ENCODE measurements at places on chromosomes 3 and 15. TPM values are rescaled to one million over a fixed set of nuclear protein-coding genes. Genes with fewer than 3 reads are reported as not detected.

GRCh38 chr3:116863822-116864589 is 154.4 kb downstream of the TUSC7 start:
- no peak for DNase-seq

GRCh38 chr15:29945943-29946596 is 123.8 kb upstream of the TJP1 start:
- DNase-seq = no peak

GRCh38 chr3:187242900-187243299 is 45.6 kb downstream of the RTP1 start:
- DNase-seq = no peak

Gene CYP8B1
- total RNA-seq = not detected

DNA sequence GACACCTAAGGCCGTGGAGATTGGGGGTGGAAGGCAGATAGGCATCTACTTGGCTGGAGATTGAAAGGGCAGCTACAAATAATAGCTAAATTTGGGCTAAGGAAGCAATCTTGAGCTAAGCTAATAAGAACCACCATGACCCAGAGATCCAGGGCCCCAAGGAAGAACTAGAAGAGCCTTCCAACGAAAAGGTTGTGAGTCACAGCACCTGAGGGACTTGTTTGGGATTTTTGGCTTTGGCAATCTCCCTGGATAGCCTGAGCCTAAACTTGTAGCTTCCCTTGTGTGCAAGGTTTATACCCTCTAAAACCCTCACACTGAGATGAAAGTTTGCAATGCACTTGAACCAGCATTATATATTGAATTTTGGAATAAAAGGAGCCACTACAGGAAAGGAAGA is 364.0 kb upstream of the IL12A start:
- no peak for DNase-seq

Gene GOLGA8O
- total RNA-seq = 2.0 TPM

- DNase-seq = no peak
Observed at GRCh38 chr15:31034152-31034551, 42.7 kb upstream of the MTMR10 start.

DNA sequence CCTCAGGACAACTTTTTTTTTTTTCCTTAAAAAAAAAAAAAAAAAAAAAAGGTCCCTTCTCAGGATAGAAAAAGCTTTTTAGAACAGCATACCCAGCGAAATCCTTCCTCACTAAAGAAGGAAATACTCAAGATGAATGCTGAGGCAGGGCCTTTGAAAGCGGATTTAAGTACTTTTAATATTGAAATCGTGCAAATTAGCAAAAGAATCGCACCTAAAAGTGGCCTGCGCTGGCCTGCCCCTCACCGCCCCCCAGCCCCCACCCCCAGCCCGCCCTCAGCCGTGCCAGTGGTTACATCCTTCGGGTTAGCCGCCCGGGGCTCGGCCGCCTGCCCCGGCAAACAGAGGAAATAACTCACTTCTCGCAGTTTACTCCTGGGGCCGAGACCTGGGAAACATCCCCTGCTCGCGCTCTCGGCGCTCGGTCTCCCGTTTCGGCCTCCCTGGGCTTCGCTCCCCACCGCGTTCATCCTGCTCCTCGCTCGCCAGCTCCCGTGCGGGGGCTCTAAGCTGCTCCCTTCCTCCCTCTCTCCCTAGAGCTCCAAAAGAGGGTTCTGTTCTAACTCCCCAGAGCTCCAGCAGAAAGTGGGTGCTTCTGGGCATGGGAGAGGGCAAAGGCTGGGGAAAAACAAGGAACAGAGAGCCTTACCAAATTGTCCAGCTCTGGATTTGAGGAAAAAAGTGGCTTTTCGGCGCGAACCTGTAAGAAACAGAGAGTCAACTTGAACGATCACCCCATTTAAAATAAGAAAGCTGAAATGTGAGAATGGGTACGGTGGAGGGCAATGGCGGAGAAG is 5.2 kb downstream of the MEIS2 start:
- peak; percentile 58 for DNase-seq

DNA sequence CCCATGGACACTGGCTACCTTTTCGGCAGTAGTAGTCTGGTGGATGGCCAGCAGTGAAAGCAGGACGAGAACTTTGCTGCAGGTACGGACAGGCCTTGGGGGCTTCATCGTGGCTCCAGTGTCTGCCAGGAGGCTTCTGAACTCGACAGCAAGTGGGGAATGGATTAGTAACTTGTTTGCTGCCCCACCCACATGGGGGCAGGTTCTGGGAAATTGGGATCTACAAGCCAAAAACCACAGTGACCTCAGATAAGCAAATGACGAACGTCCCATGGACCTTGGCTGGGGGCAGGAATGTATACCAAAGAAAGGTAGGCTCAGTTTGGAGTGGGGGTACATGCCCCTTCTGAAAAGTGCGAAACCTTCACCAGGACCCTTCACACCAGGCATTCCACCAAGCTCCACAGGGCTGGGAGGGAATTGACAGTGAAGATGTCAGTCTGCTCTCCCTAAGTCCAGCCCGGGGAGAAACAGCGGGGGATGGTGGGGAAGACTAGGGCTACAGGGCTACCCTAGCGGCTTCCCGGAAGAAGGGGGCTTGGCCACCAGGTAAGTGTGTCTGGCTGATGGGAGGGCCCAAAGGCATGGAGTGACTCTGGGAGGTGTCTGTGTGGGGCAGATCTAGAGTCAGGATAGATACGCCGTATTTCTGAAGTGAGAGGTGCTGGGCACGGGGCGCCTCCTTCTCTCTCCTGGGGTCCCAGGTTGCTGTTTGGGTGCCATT is at the start of gene ITIH4:
Gene ITIH4 (minus strand): TSS at position 138 of the 724 bp plus-strand sequence. CDS start 30 bp downstream, at position 108.
- DNase-seq = no peak

Data from left ventricle myocardium superior (tissue), 1 donor.